Kidney tubule cell (primary cell): ENCODE measurements at places on chromosomes 13 and 19.

DNA sequence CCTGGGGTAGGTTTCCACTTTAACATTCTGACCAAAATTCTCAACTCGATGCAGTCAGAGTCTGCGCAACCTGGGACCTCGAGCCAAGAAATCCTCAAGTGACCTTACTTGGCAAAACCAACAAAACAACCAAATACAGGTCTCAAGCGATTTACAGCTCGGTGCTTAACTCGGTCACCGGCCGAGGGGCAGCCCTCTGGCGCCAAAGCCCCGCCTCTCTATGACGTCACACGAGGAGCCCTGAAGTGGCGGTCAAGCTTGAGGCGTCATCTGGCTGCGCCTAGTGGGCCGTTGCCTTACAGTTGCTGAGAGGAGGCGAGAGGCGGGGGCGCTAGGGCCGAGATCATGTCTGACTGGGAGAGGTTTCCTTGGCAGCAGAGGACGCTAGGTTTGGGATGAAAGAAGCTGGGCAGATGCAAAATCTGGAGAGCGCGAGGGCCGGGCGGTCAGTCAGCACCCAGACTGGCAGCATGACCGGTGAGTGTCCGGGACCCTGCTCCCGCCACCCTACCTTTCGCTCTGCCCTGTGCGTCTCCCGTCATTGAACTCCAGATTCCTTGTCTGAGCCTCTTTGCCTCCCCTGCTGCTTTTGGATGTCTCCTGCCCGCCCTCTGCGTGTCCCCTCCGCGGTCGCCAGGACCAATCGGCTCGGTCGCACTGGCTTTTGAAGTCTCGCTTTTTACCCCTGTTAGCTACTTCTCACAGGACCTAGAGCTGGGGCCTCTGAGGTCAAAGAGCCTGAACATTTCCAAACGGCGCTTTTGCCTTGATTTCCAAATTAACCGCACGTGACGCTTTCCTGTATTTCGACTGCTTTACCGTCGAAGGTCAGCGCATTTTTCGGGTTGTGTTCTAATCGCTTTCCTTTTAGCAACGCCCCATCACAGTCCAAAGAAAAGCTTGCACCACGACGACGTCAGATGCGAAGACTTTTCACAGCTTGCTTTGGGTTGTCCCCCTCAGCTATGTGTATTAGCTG lies at the start of gene CDADC1:
Gene CDADC1 (plus strand): TSS at position 283 of the 979 bp plus-strand sequence. CDS start 113 bp downstream, at position 396.
- peak; percentile 94 for DNase-seq

- DNase-seq = no peak
These were observed 113.3 kb downstream of the SIPA1L3 start for GRCh38 chr19:38020311-38020710.

DNA sequence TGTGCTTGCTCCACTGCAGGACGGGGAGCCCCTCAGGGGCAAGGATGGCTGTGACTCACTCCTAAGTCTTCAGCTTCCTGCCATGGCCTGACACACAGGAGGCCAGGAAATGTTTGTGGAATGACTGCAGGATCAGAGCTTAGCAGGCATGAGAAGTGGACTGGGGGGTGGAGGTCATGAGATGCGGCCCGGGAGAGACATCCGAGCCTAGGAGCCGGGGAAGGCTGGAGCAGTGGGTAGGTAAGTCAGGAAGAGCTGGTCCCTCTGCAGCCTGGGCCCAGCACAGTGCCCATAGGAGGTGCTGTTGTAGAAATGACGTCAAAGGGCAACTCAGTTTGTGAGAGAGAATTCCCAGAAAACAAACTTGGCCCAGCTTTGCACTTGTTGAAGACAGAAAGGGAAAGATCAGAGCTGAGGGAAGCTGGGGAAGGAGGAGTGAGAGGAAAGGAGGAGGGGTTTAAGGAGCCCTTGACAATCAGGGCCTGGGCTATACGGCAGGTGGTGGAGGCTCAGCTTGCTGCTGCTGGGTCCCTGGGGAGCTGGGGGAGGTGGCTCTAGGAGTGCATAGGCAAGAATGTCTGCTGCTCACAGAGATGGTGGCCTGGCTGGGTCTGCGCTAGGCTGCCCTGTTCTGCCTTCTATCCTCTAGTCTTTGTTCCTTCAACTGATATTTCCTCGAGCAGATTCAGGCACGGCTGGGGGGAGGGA lies 18.5 kb downstream of the POU2F2 start:
- peak; percentile 98 for DNase-seq

DNA sequence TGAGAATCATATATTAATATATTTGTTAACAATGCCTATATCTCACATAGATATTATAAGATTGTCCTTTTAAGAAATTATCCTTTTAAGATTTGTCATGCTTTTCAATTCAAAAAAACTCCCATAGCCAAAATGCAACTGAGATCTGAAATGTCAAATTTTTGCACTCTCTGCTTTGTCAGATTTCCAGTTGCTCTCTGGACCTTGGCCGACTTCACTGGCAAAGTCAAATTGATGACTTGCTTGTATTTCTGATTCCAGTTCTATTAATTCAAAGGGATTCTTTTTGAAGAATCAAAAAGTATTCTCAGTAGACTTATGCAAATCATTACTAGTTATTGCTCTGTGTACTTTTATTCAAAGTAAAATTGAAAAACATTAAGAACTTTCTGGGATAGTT lies 101.2 kb upstream of the SCEL start:
- no peak for DNase-seq

GRCh38 chr13:92807966-92808365 lies 418.6 kb upstream of the GPC6 start:
- DNase-seq = no peak

DNA sequence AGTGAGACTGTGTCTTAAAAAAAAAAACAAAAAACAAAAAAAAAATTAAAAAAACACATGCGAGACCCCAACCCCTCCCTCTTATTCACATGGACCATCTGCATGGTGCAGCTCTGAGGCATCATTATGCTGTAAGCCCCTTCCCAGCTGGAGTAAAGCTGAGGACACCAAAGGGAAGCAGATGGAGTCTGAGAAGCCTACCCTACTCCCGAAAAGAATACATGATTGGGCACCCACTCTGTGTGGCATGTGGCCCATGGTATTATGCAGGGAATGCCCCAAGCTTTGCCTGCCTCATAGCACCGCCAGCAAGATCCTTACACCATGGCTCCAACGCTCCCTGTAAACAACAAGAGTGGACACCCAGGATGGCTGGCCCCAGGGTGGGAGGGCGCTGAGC lies 4.7 kb downstream of the PTH2 start:
- no peak for DNase-seq
